GM06990 (cell line): ENCODE measurements at places on chromosomes 12 and 14.

GRCh38 chr12:117837737-117838050, 131.1 kb downstream of the KSR2 start:
- no peak for DNase-seq

DNA sequence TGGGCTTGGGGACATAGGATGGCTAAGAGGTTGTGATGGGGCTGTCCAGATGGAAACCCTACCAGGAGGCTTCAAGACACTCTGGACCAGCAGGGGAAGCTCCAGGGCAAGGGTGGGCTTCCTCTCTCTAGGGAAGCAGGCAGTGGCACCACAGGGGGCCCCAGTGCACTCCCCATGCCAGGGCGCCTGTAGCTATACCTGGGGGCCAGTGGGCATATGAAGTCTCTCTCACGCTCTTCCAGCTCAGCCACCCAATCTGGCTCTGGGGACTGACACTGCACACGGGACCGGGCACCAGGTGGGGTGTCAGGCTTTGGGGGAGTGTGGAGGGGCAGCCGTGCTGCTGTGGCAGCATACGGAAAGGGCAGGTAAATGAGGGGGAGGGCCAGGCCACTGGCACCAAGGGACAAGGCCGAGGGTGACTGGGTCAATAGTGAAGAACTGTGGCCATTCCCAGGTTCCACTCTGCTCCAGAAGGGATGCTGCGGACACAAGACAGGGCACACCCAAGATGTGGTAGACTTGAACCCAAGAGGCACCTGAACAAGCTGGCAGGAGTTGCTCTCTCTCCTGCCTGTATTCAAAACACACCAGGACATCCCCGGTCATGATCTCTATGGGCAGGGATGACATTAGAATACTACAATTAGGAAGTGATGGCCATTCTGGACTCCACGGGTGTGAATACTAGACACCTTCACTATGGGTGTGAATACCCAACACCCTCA, 27.5 kb downstream of the RFLNA start:
- DNase-seq, result no peak

- no peak for DNase-seq
These were observed 84.1 kb upstream of the PLEKHA5 start for GRCh38 chr12:19045426-19045825.

- no peak for DNase-seq
These were observed 166.9 kb upstream of the BTG1 start for GRCh38 chr12:92312463-92312964.

GRCh38 chr12:125276567-125276966, 211.3 kb downstream of the AACS start:
- DNase-seq, result no peak

- no peak for DNase-seq
These were observed 663.4 kb upstream of the MIS18BP1 start for GRCh38 chr14:45916340-45916953.

DNA sequence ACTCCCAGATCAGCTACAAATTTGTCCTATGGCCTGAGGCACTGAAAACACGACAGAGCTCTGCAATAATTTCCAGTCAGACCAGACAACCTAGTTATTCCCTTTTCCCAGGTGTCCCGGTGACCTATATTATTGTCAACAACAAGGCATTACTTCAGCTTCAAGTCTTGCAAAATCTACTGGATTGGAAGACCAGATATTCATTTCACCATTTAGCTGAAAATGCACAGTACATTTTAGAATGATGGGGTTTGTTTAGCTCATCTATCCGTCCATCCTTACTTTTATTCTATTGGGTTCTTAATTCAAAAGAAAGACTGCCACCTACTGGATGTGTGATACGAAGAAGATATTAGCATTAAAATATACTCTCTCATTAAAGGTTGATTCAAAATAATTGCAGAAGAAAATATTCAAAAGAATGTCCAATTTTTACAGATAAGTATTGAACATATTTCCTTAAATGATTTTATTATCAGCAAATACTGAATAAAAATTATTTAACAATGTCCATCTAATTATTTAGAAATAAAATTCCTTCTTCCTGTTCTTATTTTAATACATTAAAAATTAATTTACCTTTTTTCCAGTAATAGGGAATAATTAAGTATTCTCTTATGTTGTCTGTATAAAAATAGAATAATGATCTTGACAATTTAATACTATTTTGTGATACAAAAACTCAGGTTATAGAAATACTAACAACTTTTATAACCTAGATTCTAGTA, 244.9 kb upstream of the LRIG3 start:
- no peak for DNase-seq

DNA sequence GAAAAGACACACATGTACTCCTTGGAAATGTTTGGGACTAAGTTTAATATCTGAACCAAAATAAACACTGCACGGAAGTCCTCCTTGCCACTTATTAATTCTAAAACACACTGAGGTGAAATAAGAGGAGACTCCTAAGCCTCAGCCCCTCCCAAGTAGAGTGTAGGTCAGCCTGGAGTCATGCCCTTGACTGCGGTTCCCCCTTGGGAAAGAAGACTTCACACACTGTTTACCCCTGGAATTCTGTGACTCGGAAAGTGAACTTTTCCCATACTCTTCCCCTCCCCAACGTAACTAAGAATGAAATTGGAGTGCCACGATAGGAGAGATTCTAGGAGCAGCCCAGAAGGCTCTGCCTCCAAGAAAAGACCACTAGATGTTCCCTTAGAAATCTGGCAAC, 8.6 kb upstream of the TFCP2 start:
- DNase-seq, result no peak

DNA sequence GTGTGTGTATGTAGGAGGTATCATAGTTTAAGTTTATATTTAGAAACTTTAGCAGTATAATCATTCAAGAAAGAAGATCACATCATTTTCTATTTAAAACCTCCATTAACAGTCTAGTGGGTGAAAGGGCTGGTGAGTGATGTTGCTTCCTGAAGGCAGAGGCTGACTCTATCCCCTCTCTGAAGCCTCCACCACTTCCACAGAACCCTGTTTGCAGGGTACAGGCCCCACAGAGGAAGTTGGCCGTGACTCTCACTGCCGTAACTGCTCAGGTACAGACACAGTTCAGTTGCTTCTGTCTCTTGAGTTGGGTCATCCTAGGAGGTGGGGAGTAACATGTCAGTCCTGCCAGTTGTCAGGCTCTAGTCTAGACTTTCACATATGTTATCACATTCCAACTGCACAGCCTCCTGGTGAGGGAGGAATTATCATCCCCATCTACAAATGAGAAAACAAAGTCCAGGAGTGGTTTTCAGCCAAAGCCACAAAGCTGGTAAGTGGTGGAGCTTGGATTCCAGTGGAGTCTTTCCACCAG, 31.5 kb downstream of the CFL2 start:
- DNase-seq, result peak; percentile 49

GRCh38 chr12:47409310-47409987, 296.4 kb downstream of the RPAP3 start:
- DNase-seq, result no peak

GRCh38 chr12:114420944-114421335, 15.0 kb upstream of the TBX5 start:
- no peak for DNase-seq

GRCh38 chr12:29073631-29074239, 75.3 kb upstream of the FAR2 start:
- no peak for DNase-seq

DNA sequence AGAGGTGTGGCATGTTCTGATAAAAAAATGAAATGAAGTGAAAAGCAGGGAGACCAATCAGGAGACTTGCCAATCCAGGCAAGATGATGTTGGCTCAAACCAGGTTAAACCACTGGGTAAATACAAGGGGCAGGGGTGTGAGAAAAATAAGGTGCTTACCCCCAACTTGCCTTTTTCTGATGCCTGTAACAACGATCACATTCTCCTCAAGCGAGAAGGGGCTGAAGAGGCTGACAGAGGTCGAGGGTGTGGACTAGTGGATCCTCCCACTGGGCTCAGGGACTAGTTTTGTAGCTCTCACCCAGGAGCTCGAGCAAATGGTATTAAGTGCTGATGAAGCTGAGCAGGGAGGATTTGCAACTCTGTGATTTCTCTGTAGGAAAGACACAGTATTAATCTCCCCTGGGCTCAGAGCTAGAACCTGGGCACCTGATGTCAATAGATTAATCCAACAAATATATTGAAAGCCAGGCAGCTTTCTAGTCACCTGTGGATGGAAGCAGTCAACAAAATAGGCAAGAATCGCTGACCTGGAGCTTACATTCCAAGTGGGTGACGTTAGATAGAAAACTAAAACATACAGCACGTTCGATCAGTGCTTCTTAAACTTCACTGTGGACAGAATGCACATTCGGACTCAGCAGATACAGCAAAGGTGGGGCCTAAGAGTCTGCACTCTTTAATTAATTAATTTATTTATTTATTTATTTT, 15.2 kb upstream of the EAPP start:
- peak; percentile 61 for DNase-seq

- no peak for DNase-seq
These were observed 48.2 kb downstream of the SETD3 start for GRCh38 chr14:99432485-99432884.

- DNase-seq, result no peak
These were observed 299.0 kb upstream of the FOXG1 start for GRCh38 chr14:28467611-28468010.

GRCh38 chr14:23139874-23140273, 20.8 kb upstream of the CEBPE start:
- no peak for DNase-seq

- DNase-seq, result no peak
These were observed 30.7 kb downstream of the SNRNP35 start for GRCh38 chr12:123488539-123489230.

GRCh38 chr12:102167821-102168604, 29.6 kb downstream of the PMCH start:
- DNase-seq, result peak; percentile 7

- DNase-seq, result no peak
These were observed 1.2 kb downstream of the PTGER2 start for GRCh38 chr14:52315355-52315718.

DNA sequence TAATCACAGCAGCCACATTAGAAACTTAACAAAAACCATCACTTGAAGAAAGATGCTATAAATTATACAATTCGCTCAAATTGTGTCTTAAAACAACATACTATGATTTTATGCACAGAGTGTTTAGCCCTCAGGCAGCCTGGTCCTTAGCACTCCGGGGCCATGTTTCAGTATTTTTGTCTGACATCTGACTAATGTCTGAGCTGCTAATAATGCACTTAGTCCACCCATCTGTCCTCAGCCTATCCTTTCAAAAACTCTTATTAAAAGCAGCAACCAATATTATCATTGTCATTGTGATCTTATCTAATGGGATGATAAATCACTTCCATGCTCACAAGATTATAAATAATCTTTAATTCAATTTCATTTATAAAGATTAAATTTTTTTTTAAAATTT, 602.7 kb upstream of the FOXG1 start:
- no peak for DNase-seq

GRCh38 chr12:20372326-20373096, 4.2 kb downstream of the PDE3A start:
- DNase-seq, result no peak

DNA sequence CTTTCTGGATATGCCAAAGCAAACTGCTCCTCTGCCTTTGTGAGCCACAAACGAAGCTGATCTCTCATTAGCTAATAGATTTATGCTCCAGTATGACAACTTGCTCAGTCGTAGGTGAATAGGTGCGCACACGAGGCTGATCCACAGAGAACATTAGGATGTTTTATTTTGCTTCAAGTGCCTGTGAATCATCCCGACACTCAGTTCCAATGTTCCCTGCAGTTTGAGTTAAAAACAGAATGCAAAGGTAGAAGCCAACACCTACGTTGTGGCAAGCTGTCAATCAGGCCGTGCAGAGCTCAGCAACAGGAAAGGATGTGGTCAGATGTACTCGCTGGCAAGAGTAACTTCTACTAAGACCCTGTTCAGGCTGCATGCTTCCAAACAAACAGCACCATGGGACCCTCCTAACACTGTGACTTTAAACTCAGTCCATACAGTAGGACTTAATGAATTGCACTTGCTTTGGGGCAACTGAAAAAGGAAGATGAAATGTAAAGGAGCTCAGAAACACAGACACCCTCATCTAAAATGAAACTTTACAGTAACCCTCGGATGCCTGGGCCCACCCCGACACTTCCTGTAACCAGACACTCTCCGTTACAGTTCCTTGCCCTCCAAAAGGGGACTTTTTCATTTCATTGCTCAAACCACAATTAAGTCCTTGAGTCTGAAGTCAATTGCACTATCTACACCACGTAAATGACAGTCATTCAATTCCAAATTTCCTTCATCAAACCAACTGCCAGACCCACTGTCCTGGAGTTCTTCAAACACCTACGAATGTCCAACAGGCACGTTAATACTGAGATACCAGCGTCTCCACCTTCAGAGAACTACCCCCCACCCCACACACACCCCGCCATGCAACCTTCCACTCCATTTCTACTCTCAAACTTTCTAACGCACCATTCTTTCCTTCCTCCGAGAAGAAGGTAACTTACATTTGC, 1.6 kb downstream of the CCDC88C start:
- DNase-seq, result peak; percentile 71

GRCh38 chr12:90234472-90234871, 525.8 kb upstream of the ATP2B1 start:
- no peak for DNase-seq

- DNase-seq, result no peak
These were observed 99.0 kb upstream of the PKP2 start for GRCh38 chr12:32995623-32996022.

DNA sequence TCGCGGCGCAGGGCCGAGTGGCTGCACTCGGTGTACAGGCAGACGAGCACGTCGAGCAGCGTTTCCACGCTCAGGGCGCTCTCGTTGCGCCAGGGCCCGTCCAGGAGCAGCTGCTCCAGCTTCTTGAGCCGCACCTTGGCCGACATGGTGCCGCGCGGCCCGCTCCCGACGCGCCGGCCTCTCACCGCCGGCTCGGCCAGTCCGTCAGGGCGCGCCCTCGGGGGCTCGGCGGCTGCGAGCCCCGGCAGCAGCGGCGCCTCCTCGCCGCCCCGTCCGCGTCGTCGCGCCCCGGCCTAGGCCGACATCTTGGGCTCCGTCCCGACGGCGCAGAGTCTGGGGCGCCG, 349 bp downstream of the CDC42BPB start:
- DNase-seq, result no peak

GRCh38 chr12:51070004-51070403, 13.4 kb downstream of the CSRNP2 start:
- DNase-seq, result no peak

GRCh38 chr12:48022180-48022521, 17.9 kb upstream of the COL2A1 start:
- DNase-seq, result no peak
